Activated T-cell treated with anti-CD3 and anti-CD28 coated beads for 24 hours (primary cell): ENCODE measurements at places on chromosomes 11 and 22.

DNA sequence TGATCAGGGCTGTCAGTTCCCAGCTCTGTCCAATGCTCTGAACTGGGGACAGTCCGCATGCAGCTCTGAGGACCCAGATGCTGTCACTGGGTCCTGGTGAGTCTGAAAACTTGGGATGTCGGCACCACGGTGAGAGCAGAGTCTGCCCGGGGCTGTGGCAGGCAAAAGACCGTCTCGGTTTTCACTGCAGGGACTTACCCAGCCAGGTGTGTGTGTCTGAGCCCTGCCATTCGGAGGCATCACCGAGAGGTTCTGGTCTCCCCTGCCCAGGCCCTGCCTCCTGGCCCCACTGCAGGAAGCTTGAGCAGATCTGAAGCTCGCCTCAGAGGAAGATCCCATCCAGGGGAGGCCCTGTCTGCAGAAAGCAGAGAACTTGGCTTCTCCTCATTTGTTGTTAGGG lies 5.2 kb downstream of the TP53AIP1 start:
- DNase-seq, result no peak

GRCh38 chr11:119481021-119481666 lies 58.2 kb upstream of the THY1 start:
- DNase-seq, result peak; percentile 59

GRCh38 chr22:38120359-38121110 lies 10.1 kb upstream of the BAIAP2L2 start:
- DNase-seq, result no peak

GRCh38 chr11:103585911-103586310 lies 450.5 kb upstream of the DDI1 start:
- DNase-seq, result no peak
